T-helper 1 cell (primary cell): ENCODE measurements at places on chromosomes 2 and 18.

GRCh38 chr2:232495292-232495691, 7.7 kb upstream of the ECEL1 start:
- DNase-seq, result no peak

GRCh38 chr2:117958186-117958585, 55.7 kb downstream of the CCDC93 start:
- no peak for DNase-seq

DNA sequence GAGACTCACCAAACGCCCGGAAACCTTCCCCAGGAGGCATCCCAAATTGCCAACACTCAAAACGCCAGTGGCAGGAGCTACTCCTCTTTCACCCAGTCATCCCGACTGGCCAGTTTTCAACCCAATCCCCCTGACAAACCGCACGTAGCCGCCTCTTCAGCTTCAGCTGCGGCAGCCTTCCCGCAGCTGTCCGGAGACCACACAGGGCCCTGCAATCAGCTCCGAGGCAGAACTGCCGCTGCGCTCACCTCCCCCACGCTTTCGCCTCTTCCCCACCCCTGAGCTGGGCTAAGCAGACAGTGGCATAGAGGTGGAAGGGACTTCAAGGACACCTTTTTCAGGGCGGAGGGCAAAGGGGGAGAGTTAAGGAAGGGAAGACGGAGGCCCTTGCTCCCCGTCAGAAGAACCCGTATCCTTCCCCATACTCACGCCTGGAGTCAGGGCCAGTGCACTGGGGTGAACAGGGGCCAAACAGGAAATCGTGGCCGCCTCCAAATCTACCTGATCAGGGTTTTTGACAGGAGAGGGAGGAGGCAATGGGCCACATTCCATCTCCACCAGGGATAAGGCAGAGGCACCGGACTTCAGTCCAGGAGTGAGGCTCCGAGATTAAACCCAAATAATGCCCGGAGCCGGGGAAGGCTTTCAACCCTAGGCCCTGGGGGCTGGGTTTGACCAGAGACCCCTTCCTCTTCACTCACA, 16.9 kb downstream of the CYP26B1 start:
- no peak for DNase-seq

DNA sequence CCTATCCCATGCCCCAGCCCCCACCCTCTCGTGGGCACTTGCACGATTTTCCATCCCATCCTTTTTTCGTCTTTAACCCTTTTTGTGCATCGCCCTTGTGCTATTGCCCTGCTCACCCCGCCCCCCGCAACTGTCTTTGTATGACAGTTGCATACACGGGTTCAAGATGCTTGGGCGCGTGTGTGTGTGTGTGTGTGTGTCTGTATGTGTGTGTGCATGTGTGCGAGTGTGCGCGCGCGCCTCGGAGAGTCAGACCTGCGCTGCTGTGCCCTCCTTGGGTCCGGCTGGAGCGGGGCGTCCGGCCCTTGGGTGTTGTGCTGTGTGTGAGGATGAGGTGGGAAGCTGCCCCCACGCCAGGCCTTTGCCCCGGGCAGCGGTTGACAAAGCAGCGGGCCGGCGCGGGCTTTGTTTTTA, 230.7 kb downstream of the HAUS1 start:
- DNase-seq, result no peak

GRCh38 chr2:183349091-183349490, 224.8 kb downstream of the NUP35 start:
- DNase-seq, result no peak

DNA sequence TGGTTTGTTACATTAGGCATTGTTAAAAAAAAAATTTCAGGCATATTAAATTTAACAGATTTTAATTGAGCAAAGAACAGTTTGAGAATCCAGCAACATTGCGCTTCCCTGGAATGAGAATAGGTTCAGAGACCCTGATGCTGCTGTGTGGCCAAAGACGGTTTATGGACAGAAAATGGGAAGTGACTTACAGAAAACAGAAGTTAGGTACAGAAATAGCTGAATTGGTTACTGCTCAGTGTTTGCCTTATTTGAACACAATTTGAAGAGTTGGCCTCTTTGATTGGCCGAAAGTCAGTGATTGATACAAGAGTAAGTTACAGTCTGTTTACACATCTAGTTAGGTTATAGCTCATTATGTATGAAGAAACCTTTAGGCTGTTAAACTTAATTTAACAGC, 6.0 kb upstream of the NEDD4L start:
- DNase-seq, result no peak

GRCh38 chr2:119367472-119368099, 809 bp downstream of the DBI start:
- DNase-seq, result peak; percentile 11

GRCh38 chr2:234640657-234641056, 143.8 kb upstream of the ARL4C start:
- DNase-seq, result no peak

DNA sequence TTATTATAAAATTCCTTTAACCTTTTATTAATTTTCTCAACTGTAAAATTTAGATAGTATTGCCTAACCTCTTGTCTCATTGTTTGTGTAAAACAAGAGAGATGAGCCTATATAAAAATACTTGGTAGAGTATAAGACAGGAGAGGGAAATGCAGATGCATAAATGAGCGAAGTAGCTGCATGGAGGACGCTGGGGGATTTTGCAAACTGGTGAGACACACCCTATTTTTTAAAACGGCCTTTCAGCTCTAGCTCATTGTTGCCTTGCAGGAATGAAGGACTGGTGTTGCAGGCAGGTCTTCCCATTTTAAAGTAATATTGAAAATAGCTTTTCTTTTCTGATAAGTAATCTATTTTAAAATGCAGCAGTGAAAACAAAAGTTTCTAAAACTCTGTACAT, 435.3 kb upstream of the HNRNPA3 start:
- no peak for DNase-seq

- no peak for DNase-seq
Measured at GRCh38 chr2:64637000-64637635, 16.6 kb downstream of the SERTAD2 start.

GRCh38 chr2:176291335-176291734, 22.1 kb downstream of the MTX2 start:
- no peak for DNase-seq

DNA sequence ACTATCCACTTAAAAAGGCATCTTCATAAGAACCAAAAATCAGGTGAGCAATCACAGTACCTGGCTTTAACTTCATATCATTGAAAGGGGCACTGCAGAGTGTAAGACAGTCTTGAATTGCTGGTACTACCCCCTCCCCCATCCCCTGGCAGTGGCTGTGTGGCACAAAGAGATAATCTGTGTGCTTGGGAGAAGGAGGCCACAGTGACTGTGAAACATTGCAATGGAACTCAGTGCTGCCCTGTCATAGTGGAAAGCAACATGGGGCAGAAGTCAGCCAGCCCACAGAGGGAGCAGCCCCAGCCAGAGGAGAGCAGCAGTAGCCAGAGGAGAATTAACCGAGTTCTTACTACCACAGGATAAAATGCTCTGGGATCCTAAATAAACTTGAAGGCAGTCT, 45.3 kb upstream of the UGP2 start:
- no peak for DNase-seq

DNA sequence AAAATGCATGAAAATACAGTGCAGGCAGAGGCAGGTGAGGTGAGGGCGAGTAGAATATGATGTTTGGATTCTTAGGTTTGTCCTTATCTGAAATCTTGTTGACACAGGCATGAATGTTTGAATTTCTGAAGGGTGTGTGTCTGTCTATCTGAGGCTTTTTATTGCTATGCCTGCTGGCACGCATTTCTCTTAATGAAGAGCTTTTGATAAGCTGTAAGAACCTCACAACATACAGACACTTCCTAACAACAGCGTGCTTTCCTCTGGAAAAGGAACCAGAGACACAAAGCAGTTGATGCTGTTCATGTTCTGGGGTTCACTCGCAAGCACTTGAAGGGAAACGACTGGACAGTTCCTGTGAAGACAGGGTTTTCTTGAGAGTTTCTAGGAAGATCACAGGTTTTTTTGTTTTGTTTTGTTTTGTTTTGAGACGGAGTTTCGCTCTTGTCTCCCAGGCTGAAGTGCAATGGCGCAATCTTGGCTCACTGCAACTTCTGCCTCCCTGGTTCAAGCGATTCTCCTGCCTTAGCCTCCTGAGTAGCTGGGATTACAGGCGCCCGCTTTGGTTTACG, 33.3 kb upstream of the CABLES1 start:
- no peak for DNase-seq

- no peak for DNase-seq
Measured at GRCh38 chr2:134238371-134238770, 15.5 kb upstream of the MGAT5 start.

DNA sequence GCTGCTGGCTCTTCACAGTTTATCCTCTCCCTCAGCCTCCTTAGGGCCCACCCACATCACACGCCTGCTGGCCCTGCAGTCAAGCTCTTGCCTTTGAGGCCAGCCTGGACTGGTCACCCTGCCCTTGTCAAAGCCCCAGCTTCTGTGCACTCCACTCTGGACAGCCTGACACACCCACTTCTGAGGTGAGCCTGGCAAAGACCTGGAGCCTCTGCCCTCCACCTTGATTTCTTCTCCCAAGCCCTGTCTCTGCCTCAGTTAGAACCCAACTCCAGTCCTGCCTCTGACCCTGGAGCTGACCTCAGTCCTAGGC, 37.0 kb upstream of the TAF1B start:
- DNase-seq, result no peak

DNA sequence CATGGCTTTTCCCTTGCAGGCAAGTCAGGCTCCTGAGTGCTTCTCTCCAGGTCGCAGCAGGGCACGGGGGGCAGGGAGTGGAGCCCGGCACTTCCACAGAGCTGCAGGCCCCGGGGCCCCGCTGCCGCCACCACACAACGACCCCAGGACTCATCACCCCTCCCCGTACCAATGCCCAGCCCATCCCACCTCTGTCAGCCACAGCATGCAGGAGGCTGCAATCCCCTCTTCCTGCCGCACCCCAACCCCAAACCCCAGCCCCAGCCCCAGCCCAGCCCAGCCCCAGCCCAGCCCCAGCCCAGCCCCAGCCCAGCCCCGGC, 288.0 kb downstream of the NDUFA10 start:
- DNase-seq, result no peak

DNA sequence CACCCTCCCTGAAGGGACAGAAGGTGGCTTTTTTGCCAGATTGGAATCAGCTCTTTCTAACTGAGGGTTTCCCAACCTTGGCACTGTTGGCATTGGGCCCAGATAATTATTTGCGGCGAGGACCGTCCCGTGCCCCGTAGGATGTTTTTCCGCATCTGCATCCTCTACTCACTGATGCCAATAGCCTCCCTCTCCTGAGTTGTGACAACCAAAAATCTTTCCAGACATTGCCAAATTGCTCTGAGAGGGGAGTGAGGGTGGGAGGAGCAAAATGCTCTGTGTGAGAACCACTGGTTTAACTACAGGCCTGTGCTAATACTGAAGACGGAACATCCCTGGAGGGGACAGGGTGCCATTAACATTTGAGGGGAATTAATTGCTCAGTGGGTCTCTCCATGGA, 33.6 kb upstream of the GLI2 start:
- DNase-seq, result no peak

DNA sequence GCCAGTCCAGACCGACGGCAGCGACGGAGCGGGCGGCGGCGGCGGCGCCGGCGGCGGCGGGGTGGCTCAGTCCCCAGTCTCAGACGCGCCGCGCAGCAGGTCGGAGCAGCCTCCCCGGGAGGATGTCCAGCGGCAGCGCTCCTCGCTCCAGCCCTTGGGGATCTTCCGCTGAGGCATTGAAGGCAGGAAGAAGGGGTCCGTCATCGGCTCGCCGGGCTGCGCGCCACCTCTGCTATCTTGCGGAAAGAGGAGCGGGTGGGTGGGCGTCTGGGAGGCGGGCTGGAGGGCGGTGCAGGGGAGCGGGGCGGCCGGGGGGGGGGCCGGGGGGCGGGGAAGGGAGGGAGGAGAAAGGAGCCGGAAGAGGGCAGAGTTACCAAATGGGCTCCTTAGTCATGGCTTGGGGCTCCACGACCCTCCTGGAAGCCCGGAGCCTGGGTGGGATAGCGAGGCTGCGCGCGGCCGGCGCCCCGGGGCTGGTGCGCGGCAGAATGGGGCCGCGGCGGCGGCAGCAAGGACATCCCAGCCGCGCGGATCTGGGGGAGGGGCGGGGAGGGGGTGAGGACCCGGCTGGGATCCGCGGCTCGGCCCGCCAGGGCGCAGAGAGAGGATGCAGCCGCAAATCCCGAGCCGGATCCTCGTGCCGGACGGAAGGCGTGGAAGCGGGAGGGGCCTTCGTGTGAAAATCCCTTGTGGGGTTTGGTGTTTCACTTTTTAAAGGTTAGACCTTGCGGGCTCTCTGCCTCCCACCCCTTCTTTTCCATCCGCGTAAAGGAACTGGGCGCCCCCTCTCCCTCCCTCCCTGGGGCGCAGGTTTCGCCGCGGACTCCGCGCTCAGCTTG, at the start of gene NETO1:
Gene NETO1 (minus strand): TSS at position 242 of the 839 bp plus-strand sequence. CDS start 696 bp downstream, outside the sequence.
- no peak for DNase-seq

DNA sequence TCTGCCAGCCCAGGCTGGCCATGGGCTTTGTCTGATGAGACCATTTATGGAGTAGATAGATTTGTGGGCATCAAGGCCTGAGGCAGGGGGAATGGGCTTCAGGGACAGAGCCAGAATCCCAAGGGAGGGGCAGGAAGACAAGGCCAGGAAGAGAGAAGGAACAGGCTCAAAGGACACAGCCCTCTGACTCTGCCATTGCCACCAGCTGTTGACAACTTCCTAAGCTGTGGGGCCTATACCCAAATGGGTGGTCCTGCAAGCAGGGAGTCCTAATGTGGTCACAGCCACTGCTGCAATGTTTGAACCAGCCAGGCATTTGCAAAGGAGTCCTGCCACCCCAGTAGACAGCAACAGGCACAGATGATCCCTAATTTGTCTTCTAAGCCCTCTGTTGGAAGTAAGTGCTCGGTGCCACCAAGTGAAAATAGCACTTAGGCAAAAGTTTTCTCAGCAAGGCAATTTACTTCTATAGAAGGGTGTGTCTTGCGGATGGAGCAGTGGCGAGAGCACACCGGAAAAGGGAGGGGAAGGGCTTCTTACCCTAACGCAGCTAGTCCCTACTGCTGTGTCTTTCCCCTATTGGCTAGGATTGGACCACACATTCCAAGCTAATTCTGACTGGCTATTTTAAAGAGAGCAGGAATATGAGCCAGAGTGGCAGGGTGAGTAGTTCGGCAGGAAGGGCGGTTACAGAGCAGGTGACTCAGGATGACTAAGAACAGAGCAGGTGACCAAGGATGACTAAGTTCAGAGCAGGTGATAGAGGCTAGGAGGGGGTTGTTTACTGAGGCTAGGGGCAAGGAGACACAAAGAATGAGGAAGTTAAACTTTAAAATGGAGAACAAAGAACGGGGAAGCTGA, 47.2 kb downstream of the C1QL2 start:
- DNase-seq, result no peak

GRCh38 chr2:193506035-193506434, 1311.3 kb upstream of the TMEFF2 start:
- no peak for DNase-seq
